ENCODE measurements at places on chromosomes 6 and 20.

DNA sequence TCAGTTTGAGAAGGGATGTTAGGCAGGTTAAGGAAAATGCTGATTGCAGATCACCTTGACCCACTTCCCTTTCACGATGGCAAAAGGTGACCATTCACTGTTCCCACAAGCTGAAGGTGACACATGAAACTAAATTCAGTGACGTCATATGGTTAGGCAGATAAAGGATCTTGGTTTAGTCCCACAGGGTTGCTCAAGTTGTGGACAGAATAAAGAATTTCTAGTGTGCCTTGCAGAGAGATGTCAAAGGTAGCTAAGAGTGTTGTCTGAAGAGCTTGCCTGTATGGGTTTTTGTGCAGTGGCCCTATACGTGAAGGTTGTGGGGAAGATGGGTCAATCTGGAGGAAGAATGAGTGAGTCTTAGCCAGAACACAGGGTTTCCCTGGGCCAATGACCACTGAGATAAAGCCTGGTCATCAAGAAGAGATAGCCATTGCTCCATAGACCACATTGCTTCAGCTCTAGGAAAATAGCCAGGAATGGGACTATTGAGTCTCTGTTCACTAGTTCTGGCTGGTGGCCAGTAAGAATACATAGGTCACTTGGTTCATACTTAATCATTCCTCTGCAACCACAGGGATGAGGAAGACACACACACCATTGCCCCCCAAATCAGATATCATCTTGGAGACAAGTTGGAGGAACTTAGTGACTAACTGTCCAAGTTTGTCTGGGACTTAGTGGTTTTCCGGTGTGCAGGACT, 148.5 kb upstream of the ATXN1 start:
- DNase-seq, result no peak

GRCh38 chr6:71446470-71446869, 157.9 kb downstream of the OGFRL1 start:
- DNase-seq, result no peak

DNA sequence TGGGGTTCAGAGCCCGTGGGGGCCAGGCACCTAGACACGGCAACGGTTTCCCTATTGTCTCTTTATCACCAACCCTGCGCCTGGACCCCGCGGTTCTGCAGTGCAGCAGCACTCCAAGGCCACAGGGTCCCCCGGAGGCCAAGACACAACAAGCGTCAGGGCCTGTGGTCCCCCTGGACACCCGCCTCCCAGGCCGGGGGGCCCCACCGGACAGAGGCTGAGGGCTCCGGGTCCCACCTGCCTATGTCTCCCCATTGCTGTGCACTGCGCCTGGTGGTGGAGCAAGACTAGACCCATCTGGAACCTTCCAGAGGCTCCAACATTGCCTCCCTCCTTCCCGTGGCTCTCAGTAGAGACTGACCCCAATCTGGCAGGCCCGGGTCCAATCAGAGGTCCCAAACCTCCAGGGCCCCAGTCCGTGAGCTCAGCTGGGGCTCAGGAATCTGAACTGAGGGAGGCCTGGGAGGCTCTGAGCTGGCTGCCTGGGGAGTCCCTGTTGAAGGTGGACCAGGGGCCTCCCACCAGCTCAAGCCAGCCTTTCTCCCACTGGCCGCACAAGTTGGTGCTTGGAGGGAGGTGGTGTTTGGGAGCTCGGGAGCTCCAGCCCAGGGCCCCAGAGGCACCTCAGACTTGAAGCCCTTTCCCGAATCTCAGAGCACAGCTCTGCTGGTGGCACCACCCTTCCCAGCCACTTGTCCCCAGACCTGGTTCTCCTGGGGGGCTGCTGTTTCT, 8.8 kb downstream of the GATA5 start:
- DNase-seq, result no peak

DNA sequence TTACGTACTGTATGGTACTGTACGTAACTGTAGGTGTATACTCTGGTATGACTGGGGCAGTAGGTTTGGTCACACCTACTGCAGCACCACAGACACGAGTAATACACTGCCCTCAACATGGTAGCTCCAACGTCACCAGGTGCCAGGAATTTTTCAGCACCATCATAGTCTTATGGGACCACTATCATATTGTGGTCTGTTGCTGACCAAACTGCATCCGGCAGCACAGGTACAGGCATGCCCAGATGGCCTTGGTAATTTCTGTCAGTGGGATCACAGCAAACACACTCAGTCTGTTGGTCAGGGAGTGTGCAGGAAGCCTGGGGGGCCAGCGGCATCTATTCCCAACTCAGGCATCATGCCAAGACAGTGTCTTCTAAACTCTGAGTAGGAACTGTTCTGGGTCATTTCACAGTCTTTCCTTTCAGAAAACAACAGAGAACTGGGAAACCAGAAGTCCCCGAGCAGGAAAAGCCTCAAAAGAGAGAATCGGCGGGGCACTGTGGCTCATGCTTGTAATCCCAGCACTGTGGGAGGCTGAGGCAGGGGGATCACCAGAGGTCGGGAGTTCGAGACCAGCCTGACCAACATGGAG, 5.8 kb downstream of the YTHDF1 start:
- DNase-seq, result no peak

DNA sequence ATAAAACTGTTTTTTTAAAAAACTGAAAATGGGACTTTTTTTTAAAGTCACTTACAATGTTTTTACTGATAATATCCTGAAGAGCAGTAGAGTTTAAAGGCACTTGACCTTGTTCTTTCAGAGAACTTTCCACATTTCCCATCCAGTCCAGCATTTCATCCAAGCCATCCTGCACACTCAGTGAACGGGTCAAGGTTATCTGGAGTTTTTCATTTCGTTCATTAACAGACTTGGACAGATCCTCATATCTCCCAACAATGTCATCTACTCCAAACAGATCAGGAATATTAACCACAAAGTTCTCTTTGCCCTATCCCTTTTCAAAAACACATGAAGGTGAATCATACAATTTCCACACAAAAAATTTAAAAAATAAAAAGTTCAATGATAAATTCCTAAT, 69.1 kb downstream of the DST start:
- DNase-seq, result no peak

GRCh38 chr6:134363323-134364039, 45.6 kb upstream of the SGK1 start:
- no peak for DNase-seq

DNA sequence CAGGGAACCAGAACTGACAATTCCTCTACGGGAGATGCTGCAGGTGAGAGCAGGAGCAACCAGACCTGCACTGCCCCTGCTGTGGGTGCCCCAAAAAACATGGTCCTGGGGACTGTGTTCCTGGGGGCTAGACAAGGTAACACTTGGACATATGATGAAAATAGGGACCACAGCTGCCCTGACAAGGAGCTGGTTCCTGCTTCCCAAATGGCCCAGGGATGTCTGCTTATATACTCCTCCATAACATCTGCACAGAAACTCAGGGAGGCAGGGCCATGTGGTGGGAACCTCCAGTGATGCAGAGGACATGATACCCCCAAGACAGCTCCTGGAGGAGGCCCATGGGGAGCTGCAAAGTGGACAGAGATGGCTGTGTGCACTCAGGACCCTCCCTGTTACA, 19.8 kb downstream of the HLA-F start:
- no peak for DNase-seq

- no peak for DNase-seq
Measured at GRCh38 chr6:127423921-127424320, 35.3 kb downstream of the KIAA0408 start.

DNA sequence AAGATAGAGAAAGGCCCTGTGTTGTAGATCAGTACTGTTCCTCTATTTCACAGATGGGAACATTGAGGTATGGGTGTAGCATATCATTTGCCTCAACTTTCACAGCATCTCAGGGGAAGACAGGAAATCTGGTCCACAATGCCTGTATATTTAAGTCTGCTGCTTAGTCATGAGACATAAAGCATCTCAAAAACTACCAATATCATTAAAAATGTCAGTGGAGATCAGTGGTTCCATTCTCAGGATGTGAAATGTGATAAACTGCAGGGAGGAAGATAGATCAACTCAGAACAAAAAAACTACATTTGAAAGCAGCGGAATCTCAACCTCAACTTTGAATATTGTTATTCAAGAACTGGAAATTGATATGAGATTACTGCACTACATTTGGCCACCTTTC, 192.9 kb upstream of the PREP start:
- DNase-seq, result no peak

- no peak for DNase-seq
Measured at GRCh38 chr20:32752458-32753250, 9.4 kb upstream of the COMMD7 start.

- no peak for DNase-seq
Measured at GRCh38 chr20:25271486-25272222, 23.8 kb downstream of the PYGB start.

- DNase-seq, result no peak
Measured at GRCh38 chr6:151917531-151918329, 110.2 kb downstream of the ESR1 start.

GRCh38 chr20:46164254-46164653, 46.1 kb downstream of the CD40 start:
- no peak for DNase-seq

Measured in HL-60 (cell line).